ENCODE measurements at places on chromosomes 3 and 15.

DNA sequence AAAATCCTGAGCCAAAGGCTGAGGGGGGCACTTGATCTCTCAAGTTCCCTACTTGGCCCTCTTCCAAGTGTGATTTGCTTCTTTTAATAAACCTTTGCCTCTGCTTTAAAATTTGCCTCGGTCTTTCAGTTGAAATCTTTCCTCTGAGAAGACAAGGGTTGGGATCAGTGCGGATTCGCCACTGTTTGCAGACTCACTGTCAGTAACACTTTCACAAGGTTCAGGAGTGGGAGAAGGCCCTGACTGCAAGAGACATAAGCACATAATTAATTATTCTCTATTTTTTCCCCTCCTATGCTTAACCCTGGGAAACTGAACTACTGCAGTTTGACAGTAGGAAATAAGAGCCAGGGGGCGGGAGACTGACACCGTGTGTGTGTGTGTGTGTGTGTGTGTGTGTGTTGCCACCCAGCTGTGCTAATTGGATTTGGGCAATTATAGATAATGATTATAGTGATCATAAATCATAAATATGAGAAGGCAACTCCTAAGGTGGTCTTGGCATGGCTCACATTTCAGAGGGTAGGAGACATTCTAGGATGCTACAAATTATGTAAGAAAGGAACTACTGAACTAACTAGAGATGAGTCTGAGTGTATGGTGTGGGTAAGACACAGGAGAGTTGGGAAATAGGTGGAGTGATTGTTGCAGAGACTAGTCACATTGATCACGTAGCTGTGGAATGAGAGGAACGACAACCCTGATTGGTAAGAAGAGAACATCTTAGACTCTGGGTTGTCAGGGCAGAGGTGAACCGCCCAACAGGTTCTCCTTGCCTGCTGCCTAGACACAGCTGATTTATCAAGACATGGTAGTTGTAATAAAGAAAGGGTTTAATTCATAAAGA lies 5.5 kb upstream of the ZNF662 start:
- no peak for DNase-seq

DNA sequence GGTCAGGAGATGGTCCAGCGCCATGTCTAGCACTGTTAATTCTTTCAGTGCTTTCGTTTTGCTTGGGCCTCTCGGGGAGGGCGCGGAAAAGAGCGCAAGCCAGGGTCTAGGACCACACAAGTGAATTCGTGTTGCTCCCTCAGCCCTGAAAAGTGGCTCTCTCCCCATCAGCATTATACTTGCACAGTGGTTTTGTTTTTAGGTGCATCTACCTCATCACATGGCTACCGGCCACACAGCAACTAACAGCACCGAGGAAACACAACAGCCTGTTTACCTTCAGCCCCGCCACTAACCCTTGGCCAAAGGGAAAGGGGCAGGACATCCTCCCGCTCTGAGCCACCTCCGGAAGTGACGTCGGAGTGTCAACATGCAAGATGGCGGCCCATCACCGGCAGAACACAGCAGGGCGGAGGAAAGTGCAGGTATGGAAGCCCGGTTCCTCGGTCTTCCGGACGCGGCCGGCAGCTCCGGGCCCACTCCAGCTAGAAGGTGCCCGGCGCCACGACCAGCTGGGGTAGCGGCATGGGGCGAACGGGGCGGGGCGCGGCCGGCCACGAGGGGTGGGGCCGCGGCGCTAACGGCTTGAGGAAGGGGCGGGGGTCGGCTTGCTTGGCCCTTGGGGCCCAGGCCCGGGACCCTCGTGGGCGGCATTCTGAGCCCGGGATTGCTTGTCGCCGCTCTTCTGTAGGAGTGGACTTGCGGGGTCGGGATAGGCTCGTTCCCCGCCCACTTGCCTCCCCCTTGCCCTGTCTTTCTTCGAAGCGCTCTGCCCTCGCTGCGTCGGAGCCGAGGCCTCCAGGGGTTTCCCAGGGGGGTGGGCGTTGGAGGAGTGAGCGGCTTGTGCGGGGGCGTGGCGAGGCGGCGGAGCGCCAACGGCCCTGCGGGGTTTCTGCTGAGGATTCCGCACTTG lies at the start of the genes SCN11A and WDR48:
Gene SCN11A (minus strand): TSS at position 296 of the 913 bp plus-strand sequence. CDS start 101,582 bp downstream, outside the sequence.
Gene WDR48 (plus strand): TSS at position 368 of the 913 bp plus-strand sequence. CDS start 10 bp downstream, at position 378.
- peak; percentile 89 for DNase-seq

GRCh38 chr3:1752205-1752604 lies 346.5 kb upstream of the CNTN4 start:
- no peak for DNase-seq

- DNase-seq: no peak
Measured at GRCh38 chr3:63922491-63923199, 10.5 kb upstream of the SCAANT1 start.

GRCh38 chr15:101172501-101173071 lies 79.3 kb downstream of the CHSY1 start:
- DNase-seq: no peak

DNA sequence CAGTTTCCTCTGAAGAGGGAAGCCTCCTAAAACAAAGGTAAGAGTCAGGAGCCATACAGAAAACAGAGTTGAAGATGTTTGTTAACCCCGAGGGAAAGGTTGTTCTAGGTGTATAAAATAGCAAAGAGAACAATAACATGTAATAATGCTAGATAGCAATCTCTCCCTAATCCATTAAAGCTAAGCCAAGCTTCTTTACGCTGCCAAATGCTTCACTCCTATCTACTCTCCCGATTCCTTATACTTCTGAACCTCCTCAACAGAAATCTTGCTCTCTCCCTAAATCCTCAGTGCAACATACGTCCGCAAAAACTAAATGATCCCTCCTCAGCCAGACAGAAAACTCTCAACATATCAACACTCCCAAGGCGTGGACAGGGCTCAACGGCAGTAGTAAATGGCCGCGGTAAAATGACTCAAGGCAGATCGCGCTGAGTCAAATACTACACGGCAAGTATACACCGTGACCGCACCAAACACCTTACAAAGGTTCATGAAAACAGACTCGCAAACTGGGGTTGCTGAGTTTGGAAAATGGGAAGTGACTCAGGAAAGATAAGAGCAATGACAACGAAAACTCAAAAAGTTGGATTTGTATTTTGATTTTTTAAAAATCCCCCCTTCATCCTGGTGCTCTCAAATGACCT lies 682 bp downstream of the CLDND1 start:
- peak; percentile 51 for DNase-seq

GRCh38 chr3:99523431-99524127 lies 114.8 kb upstream of the COL8A1 start:
- DNase-seq: no peak

DNA sequence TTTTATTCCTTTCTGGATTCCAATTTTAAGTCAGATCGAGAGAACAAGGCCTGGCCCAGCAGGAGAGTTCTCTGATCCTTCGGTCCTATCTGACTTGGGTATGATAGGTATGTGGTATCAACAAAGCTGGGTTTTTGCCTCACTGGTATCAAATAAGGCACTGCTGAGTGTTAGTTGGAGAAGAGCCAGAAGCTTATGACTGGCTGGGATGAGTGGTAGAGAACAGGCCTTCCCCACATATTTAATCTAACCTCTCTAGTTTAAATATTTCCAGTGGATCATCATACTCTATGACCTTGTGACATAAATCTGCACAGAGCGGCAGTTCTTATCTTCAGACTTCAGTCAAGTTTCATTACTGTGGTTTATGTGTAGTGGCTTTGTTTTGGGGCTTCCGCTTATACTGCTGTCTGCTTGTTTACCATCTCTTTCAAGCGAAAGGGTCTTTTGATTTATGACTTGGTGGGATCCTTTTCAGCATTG lies 164.5 kb downstream of the PTPRG start:
- no peak for DNase-seq

DNA sequence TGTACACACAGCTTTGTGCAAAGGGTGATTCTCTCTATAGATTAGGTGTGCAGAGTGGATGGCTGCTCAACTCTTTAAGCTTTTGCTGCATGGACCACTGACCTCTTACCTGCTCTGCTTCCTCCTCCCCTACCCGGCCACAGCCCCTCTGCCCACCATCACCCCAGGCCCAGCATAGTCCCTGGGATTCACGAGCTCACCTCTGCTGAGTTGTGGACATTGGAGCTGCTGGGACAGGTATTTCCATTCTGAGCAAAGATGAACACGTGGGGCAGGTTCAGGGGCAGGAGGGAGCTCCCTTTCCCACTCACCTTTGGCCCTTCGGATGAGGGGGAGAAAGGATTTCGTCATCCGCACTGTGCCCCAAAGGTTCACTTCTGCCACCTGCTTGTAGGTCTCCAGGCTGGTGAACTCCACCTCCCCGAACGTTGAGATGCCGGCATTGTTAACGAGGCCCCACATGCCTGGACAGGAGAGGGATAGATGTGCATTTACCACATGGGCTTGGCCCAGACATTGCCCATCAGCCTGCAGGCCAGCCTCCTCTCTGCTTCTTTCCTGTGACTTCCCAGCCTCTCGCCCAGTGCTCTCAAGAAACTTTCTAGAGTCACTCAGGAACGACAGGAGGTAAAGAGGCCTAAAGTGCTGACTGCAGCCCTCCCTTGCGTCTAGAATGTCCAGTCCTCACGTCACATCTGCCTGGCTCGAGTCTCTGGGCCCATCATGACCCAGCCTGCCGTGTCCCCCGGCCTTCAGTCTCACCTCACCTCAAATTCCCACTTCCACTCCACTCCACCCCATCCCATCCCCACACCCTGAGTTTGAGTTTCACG lies 41.6 kb downstream of the BDH1 start:
- no peak for DNase-seq

DNA sequence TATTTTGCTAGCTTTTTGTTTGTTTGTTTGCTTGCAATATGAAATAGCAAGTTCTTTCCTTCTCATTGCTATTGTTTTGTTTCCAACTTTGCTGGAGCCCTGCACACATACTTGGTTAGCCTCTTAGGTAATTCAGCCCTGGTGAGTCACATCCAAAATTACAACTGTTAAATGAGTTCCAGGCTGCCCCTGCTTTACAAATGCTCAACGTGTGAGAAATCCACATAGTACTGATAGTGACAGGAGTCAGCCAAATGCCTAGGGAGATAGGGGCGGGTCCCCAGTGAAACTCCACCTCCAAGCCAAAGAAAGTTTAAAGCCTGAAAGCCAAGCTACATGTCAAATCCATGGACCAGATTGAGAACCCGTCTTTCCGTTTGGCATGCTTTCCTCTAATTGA lies 81.3 kb upstream of the RNF7 start:
- no peak for DNase-seq

GRCh38 chr3:193809106-193809505 lies 216.1 kb downstream of the OPA1 start:
- DNase-seq: no peak
